ENCODE measurements at places on chromosomes 11 and 22. TPM values are rescaled to one million over a fixed set of nuclear protein-coding genes. Genes with fewer than 3 reads are reported as not detected.
A peak's percentile ranks its signal among the peaks of the same experiment; 100 is the strongest.

- peak overlapping the region; percentile 58 for H3K4me3 ChIP-seq
- H3K27ac ChIP-seq: peak overlapping the region; percentile 68
- H3K4me1 ChIP-seq: peaks cover 32% of the 10 kb centered on the region
- peak; percentile 62 for DNase-seq
Observed at GRCh38 chr22:35352214-35353111, 28.4 kb upstream of the HMOX1 start.

Gene RIMBP3C
- 0.14 TPM for total RNA-seq

DNA sequence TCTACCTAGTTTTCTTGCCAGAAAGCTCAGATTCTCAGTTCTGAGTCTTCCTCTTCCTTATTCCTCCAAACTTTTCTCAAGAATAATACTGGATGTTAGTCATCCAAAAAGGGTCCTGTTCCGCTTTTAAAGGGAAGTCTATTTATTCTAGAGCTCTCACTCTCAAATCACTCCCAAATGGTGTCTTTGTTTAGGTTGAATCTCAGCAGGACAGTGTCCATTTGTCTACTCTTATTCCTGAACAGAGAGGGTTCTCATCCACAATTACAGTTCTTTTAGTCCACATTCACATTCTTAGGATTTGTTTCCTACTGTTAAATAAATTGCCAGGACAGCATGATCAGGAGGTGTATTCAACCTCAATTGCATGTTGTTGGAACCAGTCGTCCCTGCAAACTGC is 61.3 kb downstream of the MUC15 start:
- no peak overlapping the region for H3K4me3 ChIP-seq
- H3K27me3 ChIP-seq: no peaks in the 10 kb centered on the region
- no peaks in the 10 kb centered on the region for H3K4me1 ChIP-seq
- H3K36me3 ChIP-seq: no peaks in the 10 kb centered on the region
- no peak for DNase-seq

DNA sequence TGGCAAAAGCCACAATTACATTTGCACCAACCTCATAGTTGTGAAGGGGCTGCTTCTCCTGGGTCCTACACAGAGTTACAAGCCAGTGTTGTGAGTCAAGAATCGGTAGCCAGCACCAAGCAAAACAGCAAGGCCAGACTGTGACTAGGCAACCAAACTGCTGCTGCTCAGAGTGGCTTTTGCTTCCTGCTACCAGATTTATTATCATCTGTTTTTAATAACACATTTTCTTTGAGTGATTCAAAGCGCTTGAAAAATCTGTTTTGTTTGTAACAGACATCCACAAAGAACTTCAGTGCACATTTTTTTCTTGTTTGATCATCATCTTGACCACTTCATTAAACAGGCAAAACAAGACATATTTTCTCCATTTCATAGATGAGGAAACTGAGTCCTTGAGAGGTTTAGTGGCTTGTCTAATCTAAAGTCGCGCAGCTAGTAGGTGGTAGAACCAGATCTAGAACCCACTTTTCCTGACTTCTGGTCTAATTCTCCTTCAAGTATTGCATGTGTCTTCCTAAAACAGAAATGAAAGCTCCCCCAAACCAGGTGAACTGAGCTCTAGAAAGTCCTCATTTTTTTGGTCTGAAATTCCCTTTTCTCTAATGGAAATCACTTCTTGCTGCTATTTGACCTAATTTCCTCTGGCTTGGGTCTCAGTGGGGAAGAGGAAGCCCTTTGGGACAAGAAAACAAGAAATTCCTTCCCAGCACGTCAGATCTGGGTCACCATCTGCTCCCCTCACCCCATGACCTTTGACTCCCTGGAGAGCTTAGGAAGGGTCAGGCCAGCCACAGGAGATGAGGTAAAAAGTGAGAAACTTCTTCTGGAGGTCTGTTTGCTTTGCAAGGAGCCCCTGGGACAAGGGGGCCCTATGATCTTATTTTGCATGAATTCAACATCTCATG is 39.9 kb downstream of the CWC15 start:
- no peak overlapping the region for H3K4me3 ChIP-seq
- H3K4me1 ChIP-seq: peaks cover 3% of the 10 kb centered on the region
- no peak overlapping the region for H3K27ac ChIP-seq
- no peaks in the 10 kb centered on the region for H3K27me3 ChIP-seq
- no peaks in the 10 kb centered on the region for H3K36me3 ChIP-seq

Gene C1QTNF4
- 2.8 TPM for total RNA-seq

DNA sequence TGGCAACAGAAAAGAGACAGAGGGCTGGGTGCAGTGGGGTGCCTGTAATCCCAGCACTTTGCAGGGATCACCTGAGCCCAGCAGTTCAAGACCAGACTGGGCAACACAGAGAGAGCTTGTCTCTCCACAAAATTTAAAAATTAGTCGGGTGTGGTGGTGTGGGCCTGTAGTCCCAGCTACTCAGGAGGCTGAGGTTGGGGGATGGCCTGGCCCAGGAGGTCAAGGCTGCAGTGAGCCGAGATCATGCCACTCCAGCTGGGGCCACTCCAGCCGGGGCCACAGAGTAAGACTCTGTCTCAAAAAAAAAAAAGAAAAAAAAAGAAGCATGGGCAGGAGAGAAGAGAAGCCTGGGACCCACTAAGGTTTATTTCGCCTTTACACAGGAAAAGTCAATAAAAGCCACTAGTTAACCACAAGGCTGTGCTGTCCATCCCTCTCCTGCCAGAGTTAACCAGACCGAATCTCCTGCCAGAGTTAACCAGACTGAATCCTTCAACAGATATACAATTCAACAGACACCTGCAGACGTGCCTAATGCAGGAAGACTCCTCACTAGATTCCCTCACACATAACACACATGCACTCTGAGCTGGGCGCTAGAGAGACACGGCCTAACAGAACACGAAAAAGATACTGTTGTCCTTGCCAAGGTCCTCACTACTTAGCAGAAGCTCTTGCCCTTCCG is 29.8 kb downstream of the MICAL3 start:
- H3K36me3 ChIP-seq: no peaks in the 10 kb centered on the region
- peaks cover 36% of the 10 kb centered on the region for H3K4me1 ChIP-seq
- no peaks in the 10 kb centered on the region for H3K27me3 ChIP-seq
- H3K27ac ChIP-seq: no peak overlapping the region
- DNase-seq: no peak

Gene YAP1
- 355 TPM for total RNA-seq

DNA sequence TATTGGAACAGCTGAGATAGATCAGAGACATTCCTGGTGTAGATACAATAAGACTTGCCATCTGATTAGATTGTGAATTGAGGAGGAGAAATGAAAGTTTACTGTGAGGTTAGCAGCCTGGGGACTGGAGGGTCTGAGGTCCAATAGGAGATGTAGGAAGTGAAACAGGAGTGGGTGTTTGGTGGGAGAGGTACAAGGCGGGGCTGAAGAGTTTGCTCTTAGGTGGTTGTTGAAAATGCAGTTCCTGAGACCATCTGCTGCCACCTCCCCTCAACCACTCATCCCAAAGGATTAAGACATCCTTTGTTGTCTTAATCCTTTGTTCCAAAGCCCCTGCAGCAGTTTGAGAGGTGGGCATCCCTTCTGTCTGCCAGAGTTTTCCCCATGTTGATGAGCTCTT is 14.8 kb downstream of the PIWIL4 start:
- H3K36me3 ChIP-seq: no peaks in the 10 kb centered on the region
- H3K27ac ChIP-seq: no peak overlapping the region
- H3K27me3 ChIP-seq: no peaks in the 10 kb centered on the region
- DNase-seq: no peak
- no peaks in the 10 kb centered on the region for H3K4me1 ChIP-seq
- H3K4me3 ChIP-seq: no peak overlapping the region

Gene TRIM48
- not detected for total RNA-seq

Gene MIOX
- not detected for total RNA-seq

GRCh38 chr22:20061481-20061861 is 18.6 kb upstream of the DGCR8 start:
- no peak overlapping the region for H3K4me3 ChIP-seq
- H3K27me3 ChIP-seq: no peaks in the 10 kb centered on the region
- H3K36me3 ChIP-seq: peaks cover 34% of the 10 kb centered on the region
- H3K4me1 ChIP-seq: no peaks in the 10 kb centered on the region
- H3K27ac ChIP-seq: no peak overlapping the region
- no peak for DNase-seq

- no peak for DNase-seq
- no peaks in the 10 kb centered on the region for H3K4me1 ChIP-seq
- no peaks in the 10 kb centered on the region for H3K27me3 ChIP-seq
- peaks cover 78% of the 10 kb centered on the region for H3K36me3 ChIP-seq
Observed at GRCh38 chr11:117392001-117392690, 64.5 kb downstream of the CEP164 start.

DNA sequence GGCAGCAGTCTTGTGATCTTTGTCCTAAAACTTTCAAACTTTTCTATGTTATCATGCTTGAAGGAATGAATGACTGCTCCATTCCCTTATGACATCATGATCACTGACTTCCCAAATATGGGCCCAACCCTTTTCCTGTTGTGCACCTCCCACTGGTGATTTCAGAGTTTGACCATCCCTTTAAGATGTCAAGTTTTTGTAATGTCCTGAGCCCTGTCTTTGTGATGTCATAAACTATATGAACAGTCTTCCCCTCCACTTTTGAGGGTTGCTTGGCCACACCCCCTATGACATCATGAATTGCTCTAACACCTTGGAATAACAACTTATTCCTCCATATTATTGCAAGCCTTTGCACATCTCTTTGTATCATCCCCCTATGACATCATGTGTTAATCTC is 16.5 kb upstream of the NUCB2 start:
- no peak for DNase-seq
- no peak overlapping the region for H3K27ac ChIP-seq
- no peaks in the 10 kb centered on the region for H3K27me3 ChIP-seq
- no peaks in the 10 kb centered on the region for H3K4me1 ChIP-seq
- no peak overlapping the region for H3K4me3 ChIP-seq

Gene ASCL2
- total RNA-seq: 0.78 TPM

GRCh38 chr11:67665541-67666302 is 8.7 kb downstream of the ALDH3B2 start:
- no peaks in the 10 kb centered on the region for H3K4me1 ChIP-seq
- no peak for DNase-seq
- H3K4me3 ChIP-seq: no peak overlapping the region
- H3K27me3 ChIP-seq: no peaks in the 10 kb centered on the region
- no peak overlapping the region for H3K27ac ChIP-seq

DNA sequence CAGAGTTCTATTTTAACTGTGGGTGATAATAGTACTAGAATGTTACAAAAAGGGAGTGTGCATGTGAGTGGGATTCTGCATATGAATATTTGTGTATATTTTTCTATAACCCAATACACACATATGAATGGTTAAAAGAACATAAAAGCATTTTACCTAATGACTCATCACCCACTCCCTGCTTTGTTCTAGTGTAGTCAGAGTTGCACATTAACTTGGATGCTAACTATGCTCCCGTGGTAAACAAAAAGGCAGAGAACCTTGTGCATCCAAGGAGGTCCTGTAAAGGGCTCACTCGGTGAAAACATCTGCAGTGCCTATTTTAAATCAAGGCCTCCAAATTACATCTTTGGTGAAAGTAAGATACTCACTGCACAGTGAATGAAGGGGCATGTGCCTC is 1289.4 kb downstream of the LRRC4C start:
- no peak overlapping the region for H3K27ac ChIP-seq
- H3K27me3 ChIP-seq: no peaks in the 10 kb centered on the region
- no peaks in the 10 kb centered on the region for H3K36me3 ChIP-seq
- no peaks in the 10 kb centered on the region for H3K4me1 ChIP-seq

Gene TREH
- total RNA-seq: not detected

- peaks cover 3% of the 10 kb centered on the region for H3K36me3 ChIP-seq
- H3K4me1 ChIP-seq: peaks cover 18% of the 10 kb centered on the region
- H3K4me3 ChIP-seq: peak overlapping the region; percentile 96
- H3K27me3 ChIP-seq: no peaks in the 10 kb centered on the region
Observed at GRCh38 chr22:32476281-32477195, 1.9 kb downstream of the FBXO7 start.

GRCh38 chr22:44412136-44412731 is 85.8 kb downstream of the RTL6 start:
- H3K4me1 ChIP-seq: no peaks in the 10 kb centered on the region
- no peak overlapping the region for H3K27ac ChIP-seq
- no peak for DNase-seq
- no peak overlapping the region for H3K4me3 ChIP-seq
- no peaks in the 10 kb centered on the region for H3K27me3 ChIP-seq

DNA sequence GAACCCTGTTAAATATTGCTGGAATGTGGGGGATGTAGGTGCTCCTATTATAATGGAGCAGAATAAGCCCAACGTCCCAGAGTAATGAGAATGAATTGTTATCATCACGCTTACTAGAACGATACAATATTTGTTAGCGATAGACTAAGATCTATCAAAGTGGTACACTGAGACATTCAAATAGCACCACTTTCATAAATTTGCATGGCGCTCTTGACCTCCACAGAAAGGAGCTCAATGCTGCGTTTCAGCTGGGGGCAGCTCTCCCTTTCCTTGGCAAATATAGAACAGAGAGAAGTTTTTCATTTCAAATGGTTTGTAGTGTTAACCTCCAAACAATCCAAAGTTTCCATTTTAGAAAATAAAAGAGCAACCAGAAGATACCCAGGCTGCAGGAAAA is 38.2 kb upstream of the BLID start:
- no peak for DNase-seq
- H3K36me3 ChIP-seq: no peaks in the 10 kb centered on the region
- H3K27me3 ChIP-seq: no peaks in the 10 kb centered on the region
- peak overlapping the region; percentile 92 for H3K27ac ChIP-seq
- peak overlapping the region; percentile 73 for H3K4me3 ChIP-seq

DNA sequence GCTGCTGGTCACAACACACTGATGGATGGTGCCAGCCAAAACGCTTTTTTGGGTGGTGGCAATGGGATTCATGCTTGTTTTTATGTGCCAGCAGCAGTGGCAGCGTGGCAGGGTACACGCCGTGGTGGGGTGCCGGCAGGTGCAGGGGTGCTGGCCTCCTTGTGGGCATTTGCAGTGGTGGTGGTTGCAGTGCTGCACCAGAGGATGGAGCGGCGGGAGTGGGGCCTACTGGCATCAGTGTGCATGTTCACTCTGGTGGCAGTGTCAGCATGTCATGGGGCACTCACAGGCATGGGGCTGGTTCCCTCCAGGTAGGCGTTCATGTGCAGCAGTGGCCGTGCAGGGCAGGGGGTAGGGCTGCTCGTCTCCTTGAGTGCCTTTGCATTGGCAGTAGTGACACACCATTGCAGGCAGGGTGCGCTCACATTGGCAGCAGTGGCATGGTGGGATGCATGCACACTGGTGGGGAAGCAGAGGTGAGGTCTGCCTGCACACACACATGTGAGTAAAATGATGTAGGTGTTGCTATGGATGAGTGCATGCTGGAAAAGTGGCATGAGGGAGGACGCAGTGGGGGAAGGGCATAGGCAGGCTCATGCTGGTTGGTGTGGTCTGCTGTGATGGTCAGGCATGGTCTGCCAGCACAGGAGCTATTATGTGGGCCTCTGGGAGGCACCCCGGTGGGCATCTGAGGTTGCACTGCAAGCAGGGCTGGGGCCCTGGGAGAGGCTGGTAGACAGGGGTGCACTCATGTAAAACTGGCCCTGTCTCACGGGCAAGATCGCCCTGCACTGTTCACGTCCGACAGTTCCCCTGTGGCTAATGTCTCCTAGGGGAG is 29.9 kb downstream of the CCDC15 start:
- DNase-seq: no peak
- no peak overlapping the region for H3K4me3 ChIP-seq
- H3K27me3 ChIP-seq: no peaks in the 10 kb centered on the region
- no peaks in the 10 kb centered on the region for H3K4me1 ChIP-seq
- no peak overlapping the region for H3K27ac ChIP-seq
- H3K36me3 ChIP-seq: no peaks in the 10 kb centered on the region

- H3K27ac ChIP-seq: no peak overlapping the region
- H3K4me3 ChIP-seq: no peak overlapping the region
- peaks cover 6% of the 10 kb centered on the region for H3K4me1 ChIP-seq
- H3K27me3 ChIP-seq: no peaks in the 10 kb centered on the region
Observed at GRCh38 chr22:42273855-42274451, 3.5 kb upstream of the TCF20 start.
